Stimulated activated CD4-positive, alpha-beta T cell treated with anti-CD3 and anti-CD28 coated beads, TNF-alpha, amount 100 ng/mL, for 1 hour (primary cell): ENCODE measurements at places on chromosomes 1 and 21.
A peak's percentile ranks its signal among the peaks of the same experiment; 100 is the strongest.

- no peak for DNase-seq
These were observed 65.1 kb upstream of the ATP1B1 start for GRCh38 chr1:169041366-169041765.

DNA sequence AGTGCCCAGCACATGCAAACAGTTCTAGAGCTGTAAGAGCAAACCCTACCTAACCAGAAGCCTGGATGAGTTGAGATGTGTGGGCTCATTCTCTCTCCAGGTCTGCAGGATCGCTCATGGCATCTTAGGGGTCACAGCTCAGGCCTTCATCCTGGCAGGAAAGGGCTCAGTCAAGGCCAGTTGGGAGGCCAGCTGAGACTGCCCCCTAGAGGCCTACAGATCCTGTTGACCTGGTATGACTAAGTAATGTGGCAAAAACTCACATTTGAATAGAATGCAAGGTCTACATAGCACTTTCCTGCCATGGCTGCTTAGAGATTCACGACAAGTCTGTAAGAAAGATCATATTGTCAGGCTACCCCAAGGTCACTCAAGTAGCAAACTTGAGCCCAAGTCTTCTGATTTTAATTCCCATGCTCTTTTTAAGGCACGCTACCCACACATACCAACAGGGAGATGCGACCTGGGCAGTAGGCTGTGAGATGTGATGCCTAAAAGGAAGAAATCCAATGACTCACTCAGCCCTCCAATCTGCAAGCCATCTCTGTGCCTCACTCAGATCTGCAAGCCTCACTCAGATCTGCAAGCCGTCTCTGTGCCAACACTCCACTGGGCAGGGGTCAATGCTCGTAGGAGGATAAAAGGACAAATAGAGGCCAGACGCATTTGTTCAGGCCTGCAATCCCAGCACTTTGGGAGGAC is 5.1 kb upstream of the CAPN8 start:
- no peak for DNase-seq

DNA sequence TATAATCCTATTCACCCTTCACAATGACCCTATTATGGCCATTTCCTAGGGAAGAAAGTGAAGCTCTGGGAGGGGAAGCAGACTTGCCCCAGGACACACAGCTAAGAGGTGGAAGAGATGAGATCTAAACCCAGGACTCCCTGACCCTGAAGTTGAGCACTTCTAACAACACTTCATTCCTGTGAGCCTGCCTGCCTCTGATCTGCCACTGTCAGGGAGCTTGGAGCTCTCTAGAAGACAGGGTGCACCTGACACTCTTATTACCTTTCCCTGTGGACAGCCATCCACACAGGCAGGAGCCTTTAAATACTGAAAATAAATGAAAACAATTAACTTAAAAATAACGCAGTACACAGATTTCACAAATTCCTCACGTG is 599 bp downstream of the MKNK1 start:
- no peak for DNase-seq

- DNase-seq = no peak
These were observed 106.4 kb downstream of the TBX15 start for GRCh38 chr1:118881751-118882150.

DNA sequence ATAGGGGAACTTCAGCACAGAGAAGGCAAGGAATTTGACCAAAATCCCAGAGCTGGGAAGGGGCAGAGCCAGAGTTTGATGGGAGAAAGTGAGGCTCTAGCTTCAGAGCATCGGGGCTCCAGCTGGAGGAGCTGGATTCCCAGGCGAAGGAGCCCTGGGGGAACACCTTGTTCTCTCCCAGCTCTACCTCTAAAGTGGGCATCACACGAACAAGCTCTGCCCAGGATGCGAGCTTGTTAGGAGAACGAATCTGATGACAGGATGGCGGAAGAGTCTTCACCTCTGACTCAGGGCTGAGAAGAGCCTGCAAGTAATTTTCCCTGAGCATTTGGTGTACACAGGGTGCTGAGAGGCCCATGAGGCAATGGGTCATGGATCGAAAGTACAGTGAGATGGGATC is 22.0 kb downstream of the TNNT2 start:
- DNase-seq = no peak

DNA sequence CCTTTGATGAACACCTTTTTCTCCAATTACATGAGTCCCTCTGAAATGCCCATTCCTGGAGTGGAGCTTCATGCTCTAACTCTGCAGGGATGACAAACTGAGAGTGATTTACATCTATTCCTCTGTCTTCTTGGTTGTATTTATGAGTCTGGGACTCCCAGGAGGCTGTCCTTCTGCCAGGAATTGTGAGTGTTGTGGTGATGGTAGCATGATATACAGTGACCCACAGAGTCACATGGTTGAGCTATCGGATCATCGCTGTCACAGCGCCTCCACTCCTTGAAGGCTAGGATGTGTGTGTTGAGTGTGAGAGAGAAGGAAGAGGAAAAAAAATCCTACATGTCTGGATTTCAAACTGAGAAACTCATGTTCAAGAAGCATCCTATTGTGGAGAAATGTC is 163.4 kb upstream of the CACNA1E start:
- no peak for DNase-seq

DNA sequence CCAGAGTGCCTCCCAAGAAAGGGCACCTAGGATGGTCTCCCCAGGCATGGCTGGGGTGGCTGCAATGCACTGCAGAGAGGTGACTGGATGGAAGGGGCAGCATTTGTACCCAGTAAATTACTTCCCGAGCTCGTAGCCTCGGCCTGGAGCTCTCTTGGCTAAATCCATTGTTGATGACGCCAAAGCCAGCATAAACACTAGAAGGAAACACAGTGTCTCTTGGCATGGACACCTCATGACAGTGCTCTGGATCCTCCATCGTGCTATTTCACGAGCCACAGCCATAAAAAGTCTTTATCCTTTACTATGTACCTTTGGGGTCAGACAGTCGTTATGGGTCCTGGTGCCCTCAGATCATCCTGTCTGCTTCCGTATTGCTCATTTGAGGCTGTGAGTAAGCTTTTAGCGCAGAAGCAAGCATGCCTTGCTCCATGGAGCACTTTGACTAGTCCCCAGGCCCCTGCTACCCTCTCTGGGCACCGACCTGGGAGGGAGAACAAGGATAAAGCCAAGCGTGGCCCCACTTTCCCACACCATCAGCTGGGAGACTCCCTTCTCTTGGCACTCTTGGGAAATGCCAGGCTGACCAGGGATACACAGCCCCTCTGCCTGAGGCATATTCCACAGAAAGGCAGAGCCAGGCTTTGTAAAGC is 10.3 kb upstream of the PRELP start:
- DNase-seq = no peak

DNA sequence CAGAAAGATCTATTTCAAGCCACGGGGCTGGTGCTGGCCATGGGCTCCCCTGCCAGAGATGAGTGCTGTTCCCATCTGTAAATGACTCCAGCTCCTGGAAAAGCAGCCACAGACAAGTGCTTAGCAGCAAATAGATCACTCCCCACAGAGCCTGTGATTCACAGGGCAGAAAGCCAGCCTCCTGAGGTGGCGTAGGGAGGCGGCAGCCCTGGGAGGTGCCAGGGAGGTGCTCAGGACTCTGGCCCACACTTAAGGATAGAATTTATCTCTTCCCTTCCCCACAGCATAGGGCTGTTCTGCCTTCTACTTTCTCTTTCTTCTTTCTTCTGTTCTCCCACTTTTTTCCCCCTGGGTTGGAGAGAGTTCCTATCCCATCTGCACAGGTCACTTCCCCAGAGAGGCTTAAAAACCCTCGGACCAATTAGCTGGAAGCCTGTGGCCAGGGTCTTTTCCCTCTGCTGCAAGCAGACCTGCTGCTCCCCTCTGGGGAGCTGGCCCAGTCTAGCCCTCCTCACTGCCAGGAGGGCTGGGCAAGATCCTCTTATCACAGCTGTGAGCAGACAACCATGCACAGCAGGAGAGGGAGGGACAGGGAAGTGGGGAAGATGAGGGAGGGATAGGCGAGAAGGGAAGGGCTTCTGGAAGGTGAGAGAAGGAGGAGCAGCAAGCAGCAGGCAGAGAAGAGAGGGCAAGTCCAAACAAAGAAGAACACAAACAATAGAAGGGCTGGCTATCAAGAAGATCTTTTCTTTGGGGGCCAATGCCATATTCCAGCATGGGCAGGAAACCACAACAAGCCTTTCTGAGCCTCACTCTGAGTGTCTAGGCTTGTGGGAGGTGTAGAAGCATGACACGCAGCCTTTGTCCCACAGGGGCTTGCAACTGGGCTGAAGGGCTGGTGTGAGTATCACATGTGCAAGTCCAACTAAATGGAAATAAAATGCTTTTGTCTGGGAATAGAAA is 41.0 kb downstream of the KCND3 start:
- no peak for DNase-seq

GRCh38 chr1:203289281-203289981 is 15.9 kb upstream of the BTG2 start:
- peak; percentile 88 for DNase-seq

- no peak for DNase-seq
These were observed 96.0 kb downstream of the ASH1L start for GRCh38 chr1:155466617-155466972.

GRCh38 chr1:61642475-61643232 is 82.3 kb downstream of the TM2D1 start:
- DNase-seq = no peak

DNA sequence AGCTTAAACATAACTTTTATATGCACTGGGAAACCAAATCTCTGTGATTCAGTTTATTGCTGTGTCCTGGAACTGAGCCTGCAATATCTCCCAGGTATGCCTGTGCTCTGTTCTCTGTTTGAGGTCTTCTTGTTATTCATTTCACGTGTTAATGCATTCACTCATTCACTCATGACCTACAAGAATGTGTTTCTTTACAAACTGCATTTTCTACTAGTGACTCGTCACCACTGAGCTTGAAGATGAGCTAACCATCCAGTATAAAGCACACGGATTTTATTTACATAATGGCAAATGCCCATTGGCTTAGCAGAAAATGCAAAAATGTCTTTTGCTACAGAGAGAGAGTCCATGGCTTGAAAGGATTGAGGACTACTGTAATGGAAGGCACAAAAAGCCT is 75.0 kb upstream of the DUSP10 start:
- no peak for DNase-seq

- no peak for DNase-seq
These were observed 7.6 kb downstream of the ZNF669 start for GRCh38 chr1:247096544-247096943.

DNA sequence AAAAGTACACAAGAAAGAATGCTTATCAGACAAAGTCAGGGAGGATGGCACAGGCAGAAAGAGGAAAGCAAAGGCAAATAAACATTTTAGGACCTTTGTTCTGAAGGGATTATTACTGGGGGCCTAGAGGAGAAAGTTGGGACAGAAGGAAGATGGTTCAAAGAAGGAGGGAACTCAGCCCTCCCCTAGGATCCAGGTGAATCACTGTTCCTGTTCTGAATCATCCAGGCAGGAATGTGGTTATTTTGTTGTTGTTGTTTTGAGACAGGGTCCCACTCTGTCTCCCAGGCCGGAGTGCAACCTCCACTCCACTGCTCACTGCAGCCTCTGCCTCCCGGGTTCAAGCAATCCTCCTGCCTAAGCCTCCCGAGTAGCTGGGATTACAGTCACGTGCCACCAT is 38.5 kb upstream of the PSEN2 start:
- DNase-seq = no peak

DNA sequence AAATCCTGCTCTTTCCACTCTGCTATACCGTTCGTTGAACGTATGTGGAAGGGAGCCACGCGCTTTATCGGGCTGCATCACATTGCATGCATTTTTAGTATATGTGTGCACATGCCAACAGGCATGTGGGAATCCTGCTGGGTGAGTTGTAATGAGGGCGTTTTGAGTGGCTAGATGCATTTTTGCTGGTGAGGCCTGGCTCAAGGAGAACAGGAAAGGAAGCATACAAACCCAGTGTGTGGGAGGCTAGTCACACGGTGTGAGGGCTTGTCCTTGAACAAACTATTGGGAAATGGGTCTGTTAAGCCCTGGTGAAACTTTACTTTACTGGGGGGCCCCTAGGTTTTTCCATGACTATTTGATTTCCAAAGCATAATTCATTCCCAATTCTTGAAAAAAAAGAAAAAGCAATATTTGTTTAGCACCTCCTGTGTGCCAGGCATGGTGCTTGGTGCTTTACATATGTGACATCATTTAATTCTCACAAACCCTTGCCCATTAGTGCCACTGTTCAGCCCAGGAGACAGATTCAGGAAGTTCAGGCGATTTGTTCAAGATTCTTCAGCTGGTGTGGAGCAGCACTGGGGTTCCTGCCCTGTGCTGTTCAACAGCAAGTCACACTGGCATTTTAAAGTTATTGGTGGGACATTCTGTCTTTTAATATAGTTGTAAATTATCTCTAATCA is 25.6 kb upstream of the JUN start:
- no peak for DNase-seq

DNA sequence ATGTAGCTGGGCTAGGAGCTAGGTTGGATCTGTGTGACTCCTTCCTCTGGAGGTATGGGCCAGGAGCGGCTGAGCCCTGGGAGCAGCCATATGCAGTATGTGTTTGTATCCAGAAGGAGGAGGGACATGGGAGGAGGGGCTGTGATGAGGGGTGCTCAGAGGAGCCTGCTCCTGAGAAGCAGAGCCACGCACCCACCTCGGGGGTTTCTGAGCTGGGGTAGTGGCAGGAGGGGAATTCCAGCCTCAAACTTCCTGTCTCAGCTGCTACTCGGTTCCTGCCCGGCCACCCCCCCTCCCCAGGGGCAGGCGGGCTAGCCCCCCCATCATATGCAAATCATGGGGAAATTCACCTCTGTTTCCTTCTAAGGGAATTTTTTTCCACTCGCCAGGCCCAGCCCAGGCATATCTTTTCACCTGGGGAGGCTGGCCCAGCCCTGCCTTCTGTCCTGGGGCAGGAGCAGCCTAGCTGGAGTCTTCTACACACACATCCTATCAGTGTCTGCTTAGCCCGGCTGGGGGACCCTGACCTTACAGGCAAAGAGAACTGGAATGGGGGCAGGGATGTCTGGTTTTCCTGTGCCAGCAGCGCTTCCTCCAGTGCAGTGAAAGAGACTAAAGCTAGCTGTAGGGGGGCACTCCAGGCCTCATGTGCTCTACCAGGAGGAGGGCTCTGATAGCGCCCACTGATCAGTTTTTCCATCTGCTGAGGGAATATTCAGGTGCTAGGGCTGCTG is 3.0 kb downstream of the ZC3H12A start:
- peak; percentile 77 for DNase-seq

DNA sequence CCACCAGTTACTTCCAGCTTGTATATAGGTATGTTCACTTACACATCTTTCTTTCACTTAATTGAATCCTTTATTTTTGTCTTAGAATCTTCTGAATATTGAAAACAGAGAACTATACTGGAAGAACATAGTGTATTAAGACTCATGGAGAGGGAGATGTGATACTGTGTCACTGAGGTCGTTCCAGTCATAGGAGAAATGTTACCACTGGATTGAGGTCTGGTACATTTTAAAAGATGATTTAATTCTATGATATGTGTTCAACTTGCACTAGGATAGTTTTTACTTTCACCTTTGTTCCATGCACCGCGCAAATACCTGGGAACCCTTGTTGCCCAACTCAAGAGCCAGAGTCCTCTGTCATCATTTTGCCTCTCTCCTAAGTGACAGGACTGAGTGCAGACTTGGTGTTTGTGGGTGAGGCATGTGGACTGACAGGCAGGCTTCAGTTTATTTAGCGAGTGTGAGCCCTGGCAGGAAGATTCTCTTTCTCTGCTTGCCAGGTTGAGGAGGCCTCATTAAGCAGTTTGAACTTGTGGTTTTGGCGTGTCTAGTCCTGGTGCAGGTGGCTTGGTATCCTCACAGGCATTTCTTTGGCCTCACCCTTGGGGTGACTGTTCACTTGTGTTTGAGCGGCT is 63.7 kb downstream of the DYRK1A start:
- no peak for DNase-seq
